Activated B cell treated with CpG ODN at 0.5 μM for 24 hours (primary cell): ENCODE measurements at places on chromosomes 2 and 18.

DNA sequence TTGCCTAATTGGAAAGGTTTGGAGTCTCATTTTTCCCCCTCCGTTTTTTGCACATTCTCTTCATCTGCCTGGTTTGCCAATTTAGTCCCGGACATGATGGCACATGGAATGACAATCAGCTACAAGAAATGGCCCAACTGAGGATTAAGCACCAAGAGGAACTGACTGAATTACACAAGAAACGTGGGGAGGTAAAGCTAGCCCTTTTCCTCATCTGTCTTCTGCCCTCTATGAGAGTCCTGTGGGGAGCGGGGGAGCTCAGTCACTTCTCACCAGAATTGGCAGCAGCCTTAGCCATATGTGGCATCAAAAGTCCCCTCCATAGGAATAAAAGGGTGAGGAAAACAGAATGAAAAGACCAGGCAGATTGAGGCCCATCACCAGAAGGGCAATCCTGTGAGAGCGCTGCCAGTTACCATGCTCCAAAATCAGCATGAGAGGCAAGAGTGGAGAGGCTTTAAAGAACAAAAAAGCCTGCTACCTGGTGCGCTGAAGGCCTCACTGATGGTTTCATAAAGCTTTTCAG, 11.6 kb downstream of the ATG16L1 start:
- no peak for DNase-seq

DNA sequence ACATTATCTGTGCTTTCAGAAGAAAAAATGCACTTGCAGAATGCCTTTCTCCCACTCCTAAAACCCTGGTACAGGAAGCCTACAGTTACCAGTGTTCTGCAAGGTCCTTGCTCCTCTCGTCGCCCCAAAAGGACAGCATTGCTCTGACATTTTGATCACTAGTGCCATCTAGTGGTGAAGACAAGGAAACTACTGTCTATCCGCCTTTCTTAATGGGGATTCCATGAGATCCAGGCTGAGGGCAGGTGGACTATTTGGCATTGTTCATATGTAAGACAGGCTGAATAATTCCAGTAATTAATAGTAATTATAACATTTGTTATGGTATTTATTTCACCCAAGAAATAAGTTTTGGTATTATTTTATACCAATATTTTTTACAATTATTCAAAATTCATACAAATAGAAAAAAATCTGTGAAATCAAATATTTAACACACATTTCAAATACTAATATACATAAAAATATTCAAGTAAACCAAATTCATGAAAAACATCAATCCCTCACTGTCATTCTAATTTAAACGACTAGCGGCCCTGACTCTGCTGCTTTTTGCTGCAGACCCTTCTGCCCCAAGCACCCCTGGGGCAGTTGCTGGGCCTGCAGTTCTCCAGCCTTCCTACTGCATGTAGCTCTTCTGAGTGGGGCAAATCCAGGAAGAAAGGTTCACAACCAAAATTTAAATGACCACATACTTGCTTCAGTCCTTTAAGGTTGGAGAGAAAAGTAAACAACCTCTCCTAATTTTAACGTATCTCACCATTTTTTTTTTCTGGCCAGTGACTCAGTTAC, 19.0 kb downstream of the TPGS2 start:
- DNase-seq = no peak

GRCh38 chr2:109129356-109129920, 433 bp downstream of the SH3RF3 start:
- peak; percentile 23 for DNase-seq

DNA sequence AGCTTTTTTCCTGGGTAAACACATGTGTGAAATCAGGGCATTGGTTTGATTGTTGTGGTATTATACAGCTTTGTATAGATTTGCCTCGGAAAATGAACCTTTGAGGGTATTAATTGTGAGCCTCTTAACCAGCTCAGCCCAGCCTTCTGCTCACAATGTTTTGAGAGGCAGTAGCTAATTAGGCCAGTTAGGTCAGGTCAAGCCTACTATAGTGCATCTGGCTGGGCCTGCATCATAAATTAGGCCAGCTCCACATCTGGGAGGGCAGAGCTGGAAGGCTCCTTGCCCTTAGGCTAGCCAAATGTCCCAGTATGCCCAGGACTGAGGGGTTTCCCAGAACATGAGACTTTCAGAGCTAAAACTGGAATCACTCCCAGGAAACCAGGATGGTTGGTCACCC, 43.0 kb downstream of the LRATD1 start:
- DNase-seq = no peak

- DNase-seq = no peak
Measured at GRCh38 chr2:145740302-145740701, 1220.4 kb upstream of the ZEB2 start.

DNA sequence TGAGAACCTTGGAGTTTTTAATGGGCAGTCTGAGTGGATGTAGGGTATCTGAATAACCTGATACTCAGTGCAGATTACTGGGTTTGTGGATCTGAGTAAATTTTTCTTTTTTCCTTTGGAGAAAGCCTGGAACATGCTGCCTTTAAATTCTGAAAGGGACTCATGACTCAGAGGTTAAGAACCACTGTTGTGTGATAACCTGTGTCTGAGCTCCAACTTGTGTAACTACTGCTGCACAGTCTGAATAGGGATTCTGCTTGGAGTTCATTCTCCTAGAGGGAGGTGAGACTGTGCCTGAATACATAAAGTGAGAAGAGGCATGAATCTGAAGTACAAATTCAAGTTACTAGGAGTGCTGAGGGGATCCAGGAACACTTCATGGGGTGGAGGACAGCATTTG, 36.2 kb downstream of the KDM3A start:
- DNase-seq = no peak

DNA sequence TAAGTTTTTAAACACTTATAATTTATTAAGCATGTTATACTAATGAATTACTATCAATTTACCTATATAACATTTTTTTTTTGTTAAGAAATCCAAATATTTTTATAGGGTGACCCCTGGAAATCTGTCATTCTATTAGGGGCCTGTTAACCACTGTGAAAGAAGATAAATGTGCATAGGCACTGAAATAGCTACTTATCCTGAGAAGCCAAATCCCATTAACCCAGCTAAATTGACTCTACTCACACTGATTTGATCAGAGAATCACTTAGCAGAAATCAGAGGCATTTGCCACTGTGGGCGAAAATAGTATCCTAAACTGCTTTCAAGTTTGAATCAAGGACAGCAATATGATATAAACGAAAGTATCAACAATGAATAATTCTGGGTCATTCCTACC, 90.0 kb upstream of the GULP1 start:
- DNase-seq = no peak

GRCh38 chr2:113832795-113833290, 57.0 kb upstream of the ACTR3 start:
- DNase-seq = no peak

GRCh38 chr18:50196261-50196660, 1.3 kb upstream of the MYO5B start:
- no peak for DNase-seq

- no peak for DNase-seq
Measured at GRCh38 chr2:143321994-143322393, 192.8 kb downstream of the ARHGAP15 start.

DNA sequence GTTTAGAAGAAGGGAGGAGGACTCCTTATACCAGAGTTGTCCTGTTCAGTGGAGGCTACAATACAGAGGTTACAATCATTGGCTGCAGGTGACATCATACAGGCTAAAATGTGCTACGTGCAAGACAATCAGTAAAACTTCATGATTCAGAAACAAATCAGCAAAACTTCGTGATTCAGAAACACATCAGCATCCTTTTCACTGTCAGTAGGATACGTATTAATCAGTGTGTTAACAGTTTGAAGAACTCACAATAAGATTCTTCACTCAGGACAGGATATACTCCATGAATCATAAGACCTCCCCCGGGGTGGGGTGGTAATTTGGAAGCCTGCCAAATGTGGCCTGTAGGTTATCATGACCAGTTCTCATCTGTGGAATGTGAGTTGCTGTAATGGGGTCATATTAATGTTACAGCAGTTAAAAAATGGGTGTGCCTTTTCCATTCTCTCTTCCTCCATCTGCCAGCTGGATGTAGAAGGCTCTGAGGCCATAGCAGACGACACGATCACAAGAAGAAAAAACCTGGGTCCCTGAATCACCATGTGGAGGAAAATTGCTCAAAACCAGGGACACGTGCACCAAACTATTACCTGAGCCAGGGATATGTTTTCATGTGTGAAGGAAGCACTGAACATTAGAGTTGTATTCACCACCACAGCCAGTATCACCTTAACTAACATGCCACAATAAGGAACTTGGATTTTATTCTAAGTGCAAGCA, 134.8 kb upstream of the CREB1 start:
- no peak for DNase-seq

- DNase-seq = no peak
Measured at GRCh38 chr2:118321432-118322105, 233.3 kb downstream of the INSIG2 start.

DNA sequence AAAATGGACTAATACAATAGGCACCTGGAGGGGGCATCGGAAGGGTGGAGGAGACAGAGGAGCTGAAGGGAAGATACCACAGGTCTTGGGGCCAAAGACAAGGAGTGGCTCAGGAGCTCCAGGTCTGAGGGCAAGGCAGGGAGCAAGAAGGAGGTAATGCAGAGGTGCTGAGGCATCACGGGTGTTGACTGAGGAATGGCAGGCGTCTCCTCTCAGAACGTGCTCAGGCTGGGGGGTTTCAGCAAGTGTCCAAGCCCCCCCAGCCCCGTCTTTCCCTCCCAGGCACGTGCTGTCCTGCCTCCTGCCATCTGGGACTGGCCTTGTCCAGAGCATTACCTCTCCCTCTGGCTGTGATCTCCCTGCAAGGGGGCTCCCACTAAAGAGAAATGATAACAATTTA, 265.4 kb downstream of the DCDC2C start:
- DNase-seq = no peak
